ENCODE measurements at places on chromosomes 4 and X. TPM values are rescaled to one million over a fixed set of nuclear protein-coding genes. Genes with fewer than 3 reads are reported as not detected.

DNA sequence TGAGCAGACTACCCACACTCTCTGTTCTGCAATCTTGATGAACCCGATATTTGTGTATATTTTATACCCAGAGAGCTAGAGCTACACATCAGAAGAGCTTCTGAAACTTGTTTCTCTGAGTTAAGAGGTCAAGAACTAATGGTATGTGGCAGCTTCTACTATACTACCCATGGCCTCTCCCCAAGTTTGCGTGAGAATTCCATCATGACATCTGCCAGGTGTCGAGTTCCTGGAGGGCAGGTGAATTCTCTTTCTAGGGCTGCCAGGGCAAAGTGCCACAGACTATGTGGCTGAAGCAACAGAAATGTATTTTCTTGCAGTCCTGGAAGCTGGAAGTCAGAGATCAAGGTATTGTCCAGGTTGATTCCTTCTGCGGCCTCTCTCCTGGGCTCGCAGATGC is 4.4 kb downstream of the SORCS2 start:
- no peak for DNase-seq

The ADGRG2 gene
- total RNA-seq = 0.09 TPM

GRCh38 chr4:56469489-56470210 is 2.2 kb downstream of the SRP72 start:
- DNase-seq = no peak

GRCh38 chr4:163108614-163109013 is 58.1 kb downstream of the NAF1 start:
- no peak for DNase-seq

DNA sequence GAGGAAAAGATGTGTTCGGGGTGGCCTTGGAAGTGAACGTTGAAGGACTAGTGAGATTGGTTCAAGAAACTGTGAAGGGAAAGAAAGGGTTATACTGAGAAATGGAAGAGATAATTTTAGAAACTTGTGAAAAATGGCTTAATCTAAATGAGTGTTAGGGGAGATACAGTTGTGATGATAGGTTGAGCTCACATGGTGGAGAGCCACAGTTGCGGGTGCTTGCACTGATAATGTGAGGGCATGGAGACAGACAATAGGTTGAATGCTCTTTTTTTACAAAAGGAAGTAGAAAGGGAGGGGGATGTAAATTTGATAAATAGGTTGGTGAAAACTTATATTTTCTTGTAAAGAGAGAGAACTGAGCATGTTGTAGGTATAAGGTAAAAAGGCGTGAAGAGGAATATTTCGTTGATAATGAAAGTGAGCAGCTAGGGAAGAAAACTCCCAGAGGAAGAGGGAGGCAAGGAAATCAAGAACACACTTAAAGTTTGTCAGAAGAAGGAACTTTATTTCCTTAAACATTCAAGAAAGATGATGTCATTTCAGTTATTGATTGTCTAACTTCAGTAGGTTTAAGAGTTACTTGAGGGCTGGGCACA is 8.2 kb downstream of the AREG start:
- DNase-seq = peak; percentile 36

- DNase-seq = no peak
These were observed 81.6 kb downstream of the SORBS2 start for GRCh38 chr4:185730387-185730786.

- no peak for DNase-seq
These were observed 47.7 kb upstream of the MGST2 start for GRCh38 chr4:139617702-139618490.

- DNase-seq = no peak
These were observed 29.7 kb upstream of the UGT2B15 start for GRCh38 chr4:68700152-68700551.

The KIAA0232 gene
- total RNA-seq = 17.7 TPM

The NPFFR2 gene
- 1.3 TPM for total RNA-seq

GRCh38 chr4:53476232-53477037 is 99.0 kb downstream of the FIP1L1 start:
- DNase-seq = no peak

GRCh38 chrX:2875798-2876399 is 47.2 kb downstream of the GYG2 start:
- peak; percentile 10 for DNase-seq

- no peak for DNase-seq
These were observed 271.2 kb downstream of the FBXO8 start for GRCh38 chr4:174012135-174012885.

GRCh38 chrX:46957297-46957696 is 45.1 kb downstream of the JADE3 start:
- peak; percentile 20 for DNase-seq

The MAGEC2 gene
- not detected for total RNA-seq

GRCh38 chr4:186606591-186606992 is 51.2 kb upstream of the MTNR1A start:
- DNase-seq = no peak

- DNase-seq = no peak
These were observed 31.1 kb downstream of the DTHD1 start for GRCh38 chr4:36312511-36312910.

The CSN2 gene
- total RNA-seq = not detected

The ADH1A gene
- total RNA-seq = not detected

The SLC2A9 gene
- 1.8 TPM for total RNA-seq

The SMS gene
- total RNA-seq = 225 TPM

DNA sequence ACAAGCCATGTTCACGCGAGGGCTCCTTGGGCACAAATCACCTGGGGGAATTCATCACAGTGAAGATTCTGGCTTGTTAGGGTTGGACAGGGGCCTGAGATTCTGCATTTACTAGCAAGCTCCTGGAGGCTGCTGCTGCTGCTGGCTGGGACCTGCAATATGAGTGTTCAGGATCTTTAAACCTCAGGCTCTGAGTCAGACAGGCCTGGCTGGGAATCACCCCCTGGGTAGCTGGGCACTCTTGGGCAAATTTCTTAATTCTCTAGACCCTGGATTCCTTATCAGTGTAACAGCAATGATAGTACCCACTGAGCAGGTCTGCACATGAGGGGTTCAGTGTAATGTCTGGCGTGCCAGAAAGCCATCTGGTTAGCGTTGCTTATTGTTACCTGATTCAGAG is 101.5 kb downstream of the DHX15 start:
- no peak for DNase-seq

The TEX11 gene
- not detected for total RNA-seq

GRCh38 chrX:49308604-49309269 is 5.3 kb downstream of the GAGE10 start:
- DNase-seq = no peak

The GTPBP6 gene
- total RNA-seq = 32.9 TPM

DNA sequence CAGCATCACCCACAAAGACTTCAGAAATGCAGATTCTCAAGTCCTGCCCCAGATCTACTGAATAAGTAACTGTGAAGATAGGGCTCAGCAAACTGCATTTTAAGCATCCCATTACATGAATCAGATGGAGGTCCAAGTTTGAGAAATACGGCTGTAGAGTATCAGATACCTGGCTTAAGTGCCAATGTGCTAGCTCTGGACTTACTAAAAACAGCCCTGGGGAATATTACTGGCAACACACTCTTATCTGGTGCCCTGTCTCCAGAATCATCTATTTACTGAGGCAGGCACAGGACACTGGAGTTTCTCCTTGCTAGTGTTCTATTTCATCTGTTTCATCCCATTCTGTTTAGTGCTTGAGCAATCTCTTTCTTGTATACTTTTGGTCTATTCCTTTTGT is 105.1 kb downstream of the SPOCK3 start:
- DNase-seq = no peak

The FANCB gene
- 14.1 TPM for total RNA-seq

The CT45A8 gene
- total RNA-seq = not detected

GRCh38 chr4:24560868-24561368 is 23.4 kb downstream of the DHX15 start:
- DNase-seq = no peak

The DCAF12L2 gene
- total RNA-seq = not detected

GRCh38 chr4:30413915-30414314 is 306.3 kb upstream of the PCDH7 start:
- no peak for DNase-seq

The TMSB15A gene
- total RNA-seq = 1.9 TPM

DNA sequence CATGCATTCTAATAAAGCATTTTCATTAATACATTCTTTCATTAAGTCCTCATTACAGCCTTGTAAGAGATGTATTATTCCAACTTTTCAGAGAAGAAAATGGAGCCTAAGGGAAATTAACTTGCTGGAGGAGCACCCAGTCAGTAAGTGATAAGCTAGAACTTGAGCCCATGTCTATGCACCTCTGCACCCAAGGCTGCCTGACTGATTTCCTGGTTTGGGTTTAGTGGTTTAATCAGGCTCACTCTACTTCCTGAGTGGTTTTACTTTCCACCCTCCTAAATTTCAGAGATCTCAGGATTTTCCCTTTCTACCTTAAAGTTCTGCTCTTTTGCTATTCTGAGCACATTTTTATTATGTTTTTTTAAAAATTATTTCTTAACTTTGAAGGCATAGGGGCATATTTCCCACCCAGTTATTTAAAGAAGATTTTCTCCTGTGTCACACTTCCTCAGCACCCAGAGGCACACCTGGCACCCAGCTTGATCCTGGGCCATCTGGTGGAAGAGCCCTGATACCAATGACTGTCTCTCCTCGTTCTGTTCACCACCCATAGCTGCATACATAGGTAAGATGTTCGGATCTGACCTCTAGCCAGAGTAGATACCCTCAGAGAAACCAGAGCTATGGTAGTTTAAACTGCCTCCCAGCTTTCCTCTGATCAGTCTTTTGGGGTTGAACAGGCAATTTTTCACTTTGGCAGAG is 10.4 kb downstream of the CORIN start:
- DNase-seq = no peak

The C4orf54 gene
- total RNA-seq = not detected

DNA sequence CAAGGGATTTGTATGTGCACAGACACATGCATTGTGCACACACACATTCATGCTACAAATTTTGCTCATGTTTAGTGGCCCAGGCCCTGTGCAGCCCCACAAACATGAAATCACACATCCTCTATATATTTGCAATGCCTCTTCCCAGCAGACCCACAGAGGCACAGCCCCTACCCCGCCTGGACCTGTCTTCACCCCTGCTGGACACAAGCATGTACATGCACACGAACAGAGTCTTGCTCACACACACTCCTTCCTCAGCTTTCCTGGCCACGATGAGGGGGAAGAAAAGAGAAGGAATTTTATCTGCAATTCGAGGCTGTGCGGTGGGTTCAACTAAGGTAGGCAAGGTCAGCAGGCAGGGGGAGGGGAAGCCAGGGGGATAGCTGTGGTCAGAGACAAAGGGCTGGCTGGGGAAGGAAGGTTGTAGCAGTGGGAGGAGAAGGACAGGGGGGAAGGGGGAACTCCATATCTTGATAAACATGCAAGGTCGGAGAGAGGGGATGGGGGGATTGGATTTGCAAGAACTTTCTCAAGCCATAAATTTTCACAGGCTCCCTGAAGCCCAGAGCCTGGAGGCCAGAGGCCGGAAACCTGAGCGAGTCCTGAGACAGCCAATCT is 156.4 kb downstream of the EFNB1 start:
- DNase-seq = no peak

DNA sequence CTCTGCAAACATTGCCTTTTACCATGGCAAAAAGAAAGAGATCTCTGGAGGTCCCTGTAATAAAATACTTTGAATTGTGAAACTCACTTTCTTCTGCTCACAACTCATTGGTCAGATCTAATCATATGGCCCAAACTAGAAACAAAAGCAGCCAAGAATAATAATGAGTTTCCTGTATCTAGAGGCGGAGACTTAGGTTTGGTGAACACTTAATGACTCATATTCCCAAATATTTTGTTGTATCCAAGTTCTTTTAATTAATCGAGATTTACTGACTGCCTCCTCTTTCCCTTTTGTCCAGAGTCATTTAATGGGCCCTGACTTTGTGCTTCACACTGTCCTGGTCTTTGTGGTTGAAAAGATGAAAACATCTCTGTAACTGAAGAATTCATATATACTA is 190.6 kb downstream of the CCSER1 start:
- no peak for DNase-seq

The GAGE12E gene
- total RNA-seq = not detected

GRCh38 chr4:142549726-142550463 is 296.2 kb downstream of the INPP4B start:
- DNase-seq = peak; percentile 72

DNA sequence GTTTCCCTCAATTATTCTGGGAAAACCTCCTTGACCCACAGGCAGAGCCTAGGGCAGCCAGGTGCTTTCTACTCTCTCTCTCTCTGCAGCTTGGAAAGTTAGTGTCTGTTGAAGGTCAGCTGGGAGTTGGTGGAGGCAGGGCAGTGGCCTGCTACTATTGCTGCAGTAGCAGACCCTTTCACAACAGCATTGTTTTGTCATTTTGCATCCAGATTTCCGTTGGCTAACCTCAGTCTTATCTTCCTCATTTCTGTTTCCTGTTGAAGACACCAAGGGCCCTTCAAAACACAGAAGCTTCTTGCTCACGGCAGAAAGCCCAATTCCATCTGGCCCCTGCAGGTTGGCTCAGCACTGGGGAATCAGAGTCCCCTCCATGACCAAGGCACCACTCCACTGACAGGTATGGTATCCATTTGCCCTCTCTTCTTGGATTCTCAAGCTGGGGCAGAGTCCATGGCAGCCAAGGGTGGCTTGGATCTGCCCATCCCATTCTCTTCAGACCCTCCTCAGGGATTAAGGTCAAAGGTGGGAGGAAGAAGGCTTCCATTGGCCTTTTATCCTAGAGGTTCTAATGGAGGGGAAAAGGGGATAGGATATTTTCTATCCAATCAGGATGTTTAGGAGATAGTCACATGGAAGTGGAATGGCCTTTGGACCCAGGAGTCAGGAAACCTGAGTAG is 24.6 kb downstream of the VSIG4 start:
- no peak for DNase-seq

The HSFX1 gene
- total RNA-seq = 3.4 TPM

- DNase-seq = peak; percentile 10
These were observed 35.9 kb downstream of the ETDC start for GRCh38 chrX:135345107-135345589.

- DNase-seq = no peak
These were observed 73.9 kb downstream of the INTS12 start for GRCh38 chr4:105634402-105635080.

DNA sequence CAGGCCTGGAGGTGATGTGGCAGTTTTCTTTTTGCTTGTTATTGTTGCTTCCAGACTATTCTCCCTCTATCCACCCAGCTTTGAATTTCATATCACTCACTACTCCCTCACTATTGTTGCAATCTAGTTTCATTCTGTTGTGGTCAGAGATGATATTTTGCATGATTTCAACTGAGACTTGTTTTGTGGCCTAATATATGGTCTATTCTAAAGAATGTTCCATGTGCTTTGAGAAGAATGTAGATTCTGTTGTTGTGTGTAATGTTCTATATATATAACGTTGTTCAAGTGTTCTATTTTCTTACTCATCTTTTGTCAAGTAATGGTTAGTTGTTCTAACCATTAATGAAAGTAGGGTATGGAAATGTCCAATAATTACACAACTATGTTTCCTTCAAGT is 59.0 kb downstream of the THOC2 start:
- DNase-seq = no peak
